Lower leg skin (tissue), 4 donors: ENCODE measurements at places on chromosomes 2 and 18. TPM values are rescaled to one million over a fixed set of nuclear protein-coding genes. Genes with fewer than 3 reads are reported as not detected.

The HS1BP3 gene
- total RNA-seq = 35.9 TPM

The PDE11A gene
- total RNA-seq = 1.2 TPM

The EIF2AK3 gene
- total RNA-seq = 29.9 TPM

The SLC9A4 gene
- total RNA-seq = 2.7 TPM

The GPR39 gene
- total RNA-seq = 2.8 TPM
